ENCODE measurements at places on chromosomes 6 and 20.

GRCh38 chr6:67094431-67094946 lies 1387.5 kb upstream of the EYS start:
- no peak for DNase-seq

DNA sequence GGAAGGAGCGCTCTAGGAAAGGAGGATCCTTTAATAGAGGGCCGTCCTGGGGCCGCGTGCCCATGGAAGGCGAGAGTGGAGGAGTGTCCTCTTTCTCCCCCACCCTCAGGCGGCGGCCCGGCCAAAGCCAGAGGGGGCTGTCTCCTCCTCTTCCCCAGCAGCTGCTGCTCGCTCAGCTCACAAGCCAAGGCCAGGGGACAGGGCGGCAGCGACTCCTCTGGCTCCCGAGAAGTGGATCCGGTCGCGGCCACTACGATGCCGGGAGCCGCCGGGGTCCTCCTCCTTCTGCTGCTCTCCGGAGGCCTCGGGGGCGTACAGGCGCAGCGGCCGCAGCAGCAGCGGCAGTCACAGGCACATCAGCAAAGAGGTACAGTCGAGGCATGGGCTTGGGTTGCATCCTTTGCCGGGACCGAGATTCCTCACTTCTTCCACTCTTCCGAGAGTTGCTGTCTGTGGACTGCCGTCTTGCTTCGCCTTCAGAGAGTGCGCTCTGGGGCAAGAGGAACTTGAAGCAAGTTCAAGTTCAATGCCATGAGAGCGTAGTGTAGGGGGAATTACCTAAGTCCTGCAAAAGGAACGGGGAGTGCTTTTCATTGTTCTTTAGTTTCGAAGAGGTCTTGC lies at the start of gene LAMA2:
LAMA2 (plus strand) TSS at position 148 of the 621 bp plus-strand sequence; CDS start at position 256, 108 bp downstream.
- peak; percentile 72 for DNase-seq

DNA sequence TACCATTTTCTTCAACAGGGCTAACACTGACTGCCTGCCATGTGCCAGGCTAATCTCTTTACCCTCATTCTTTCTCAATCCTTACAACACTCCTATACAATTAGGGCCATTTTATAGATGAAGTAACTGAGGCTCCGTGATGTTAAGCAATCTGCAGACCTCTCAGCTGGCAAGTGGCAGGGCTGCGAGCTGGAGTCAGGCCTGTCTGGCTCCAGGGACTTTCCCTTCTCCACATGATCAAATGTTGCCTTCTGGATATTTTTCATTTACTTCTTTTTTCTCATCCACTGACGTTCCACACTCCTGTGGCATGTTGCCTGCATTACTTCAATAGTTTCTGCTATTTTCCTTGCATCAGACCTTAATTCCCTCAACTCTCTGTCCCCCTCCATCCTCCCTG lies 55.2 kb upstream of the TAGAP start:
- peak; percentile 8 for DNase-seq

DNA sequence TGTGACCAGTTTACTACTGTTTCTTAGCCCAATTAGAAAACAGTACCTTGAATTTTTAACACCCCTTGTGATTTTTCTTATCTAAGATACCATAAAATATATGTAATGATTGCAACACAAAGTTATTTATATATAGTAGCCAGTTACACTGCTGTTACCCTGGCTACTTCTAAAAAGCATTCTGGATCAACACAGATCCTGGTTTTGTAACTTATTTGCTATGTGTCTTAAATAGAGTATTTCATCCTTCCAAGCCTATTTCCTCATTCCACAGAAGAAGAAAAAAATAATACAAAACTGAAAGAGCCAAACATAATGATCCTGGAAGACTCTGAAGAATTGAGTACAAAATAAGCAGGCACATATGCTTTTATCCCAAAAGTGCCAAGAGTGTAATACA lies 19.0 kb upstream of the GSTA4 start:
- peak; percentile 6 for DNase-seq

DNA sequence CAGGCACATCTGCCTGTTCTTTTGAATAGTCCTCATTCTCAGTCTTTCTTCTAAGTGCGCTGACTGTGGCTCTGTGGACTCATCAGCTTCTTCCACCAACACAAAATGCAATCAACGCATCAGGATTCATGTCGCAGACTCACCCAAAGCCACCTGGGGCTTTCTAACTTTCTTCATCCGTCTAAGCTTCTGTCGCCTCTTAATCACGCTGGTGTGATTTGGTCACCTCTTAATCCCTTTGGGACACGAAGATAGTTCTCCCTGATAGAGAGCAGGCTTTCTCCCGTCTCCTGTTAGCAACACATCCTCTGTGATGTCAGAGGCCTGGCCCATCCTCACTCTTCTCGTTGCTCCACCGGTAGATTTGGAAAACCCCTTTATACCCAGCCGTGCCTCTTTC lies 78.0 kb upstream of the FOXQ1 start:
- no peak for DNase-seq

DNA sequence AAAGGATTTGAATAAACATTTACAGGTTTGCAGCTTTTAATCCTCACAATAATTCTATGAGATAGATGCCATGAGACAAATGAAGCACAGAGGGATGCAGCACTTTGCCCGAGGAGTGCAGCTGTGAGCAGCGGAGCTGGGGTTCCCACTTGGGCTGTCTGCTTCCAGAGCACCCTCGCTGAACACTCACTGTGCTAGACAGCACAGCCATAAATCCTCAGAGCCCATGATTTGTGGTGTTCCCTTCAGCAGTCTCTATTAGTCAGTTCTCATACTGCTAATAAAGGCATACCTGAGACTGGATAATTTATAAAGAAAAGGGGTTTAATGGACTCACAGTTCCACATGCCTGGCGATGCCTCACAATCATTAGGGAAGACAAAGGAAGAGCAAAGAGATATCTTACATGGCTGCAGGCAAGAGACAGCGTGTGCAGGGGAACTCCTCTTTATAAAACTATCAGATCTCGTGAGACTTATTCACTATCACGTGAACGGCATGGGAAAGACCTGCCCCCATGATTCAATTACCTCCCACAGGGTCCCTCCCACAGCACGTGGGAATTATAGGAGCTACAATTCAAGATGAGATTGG lies 25.3 kb upstream of the CTAGE9 start:
- peak; percentile 24 for DNase-seq

DNA sequence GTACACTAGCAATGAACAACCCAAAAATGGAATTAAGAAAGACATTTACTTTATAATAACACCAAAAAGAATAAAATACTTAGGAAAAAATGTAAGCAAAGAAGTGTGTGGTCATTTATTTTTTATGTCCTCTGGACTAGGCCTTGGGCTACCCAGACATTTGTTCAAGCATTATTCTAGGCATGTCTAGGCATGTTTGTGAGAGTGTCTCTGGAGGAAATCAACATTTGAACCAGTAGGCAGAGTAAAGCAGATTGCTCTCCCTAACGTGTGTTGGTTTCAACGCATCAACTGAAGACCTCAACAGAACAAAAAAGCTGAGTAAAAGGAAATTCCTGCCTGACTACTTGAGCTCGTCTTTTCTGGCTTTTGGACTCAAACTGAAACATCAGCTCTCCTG lies 84.5 kb downstream of the ANKEF1 start:
- DNase-seq = no peak

DNA sequence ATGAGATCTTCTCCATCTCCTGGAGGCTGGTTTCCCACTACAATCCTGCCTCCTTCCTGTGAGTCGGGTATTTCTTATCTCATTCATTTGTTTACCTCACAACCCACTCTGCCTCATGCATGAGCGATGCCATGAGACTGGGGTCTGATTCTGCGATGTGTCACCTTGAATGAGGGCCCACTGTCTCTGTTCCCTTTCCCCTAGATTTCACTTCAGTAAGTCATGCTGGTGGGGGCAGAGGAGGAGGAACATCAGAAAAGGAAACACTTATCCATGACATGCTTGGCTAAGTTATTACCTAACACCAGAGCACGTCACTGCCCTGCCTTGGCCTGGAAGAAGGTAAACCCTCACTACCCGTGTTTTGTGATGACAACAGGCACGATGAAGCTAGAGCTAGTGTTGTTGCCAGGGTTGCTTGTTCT lies 337.4 kb upstream of the PRDM1 start:
- peak; percentile 38 for DNase-seq

- no peak for DNase-seq
Measured at GRCh38 chr20:24153101-24154040, 164.8 kb upstream of the GGTLC1 start.

DNA sequence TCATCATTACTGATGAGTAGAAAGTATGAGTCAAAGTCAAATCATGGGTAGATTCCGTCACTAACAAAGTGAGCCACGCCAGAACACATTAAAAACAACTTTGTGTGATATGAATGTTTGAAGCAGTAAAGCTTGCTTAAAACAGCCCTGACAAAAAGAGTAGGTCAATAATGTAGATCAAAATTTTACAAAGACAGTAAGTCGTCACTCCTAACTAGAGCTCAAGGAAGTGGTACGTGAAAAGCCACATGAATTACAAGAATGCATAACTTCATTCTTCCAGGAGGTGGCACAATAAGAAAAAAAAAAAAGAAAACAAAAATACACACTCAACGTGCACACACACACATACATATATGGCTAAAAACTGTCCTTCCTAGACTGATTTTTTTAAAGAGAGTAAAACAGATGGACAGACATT lies 69.9 kb downstream of the HACE1 start:
- DNase-seq = peak; percentile 79

GRCh38 chr20:49594143-49594930 lies 26.4 kb upstream of the PTGIS start:
- peak; percentile 75 for DNase-seq

DNA sequence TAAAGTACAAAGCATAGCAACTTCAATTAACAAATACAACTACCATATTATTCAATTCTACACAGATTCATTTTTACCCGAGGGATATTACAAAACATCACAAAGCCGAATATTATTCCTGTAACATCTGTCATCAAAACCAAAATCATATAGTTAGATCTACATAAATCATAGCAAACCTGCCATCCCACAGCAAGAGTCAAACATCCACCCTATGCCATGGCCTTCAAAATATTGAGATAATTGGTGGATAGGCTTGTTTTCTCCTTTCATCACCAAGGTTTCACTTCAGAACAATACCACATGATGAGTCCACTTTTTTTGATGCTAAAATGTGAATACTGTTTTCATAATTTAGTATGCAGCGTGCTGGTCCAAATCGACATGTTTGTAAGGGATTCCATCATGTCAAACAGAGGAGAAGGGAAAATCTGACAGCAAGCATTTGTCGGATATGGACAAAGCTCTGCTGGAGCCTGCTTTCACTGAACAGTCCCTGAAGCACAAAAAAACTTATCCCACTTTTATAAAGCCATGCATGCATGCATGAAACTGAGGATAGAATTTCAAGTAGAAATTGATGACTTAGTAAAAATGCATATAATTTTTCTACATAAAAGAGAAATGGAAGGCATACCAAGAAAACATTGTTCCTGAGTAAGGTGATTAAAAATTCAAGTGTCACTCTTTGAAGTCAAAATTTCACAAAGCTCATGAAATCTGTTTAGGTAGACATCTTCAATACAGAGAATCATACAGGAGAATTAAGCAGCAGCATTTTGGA lies 494.1 kb downstream of the HACE1 start:
- no peak for DNase-seq

DNA sequence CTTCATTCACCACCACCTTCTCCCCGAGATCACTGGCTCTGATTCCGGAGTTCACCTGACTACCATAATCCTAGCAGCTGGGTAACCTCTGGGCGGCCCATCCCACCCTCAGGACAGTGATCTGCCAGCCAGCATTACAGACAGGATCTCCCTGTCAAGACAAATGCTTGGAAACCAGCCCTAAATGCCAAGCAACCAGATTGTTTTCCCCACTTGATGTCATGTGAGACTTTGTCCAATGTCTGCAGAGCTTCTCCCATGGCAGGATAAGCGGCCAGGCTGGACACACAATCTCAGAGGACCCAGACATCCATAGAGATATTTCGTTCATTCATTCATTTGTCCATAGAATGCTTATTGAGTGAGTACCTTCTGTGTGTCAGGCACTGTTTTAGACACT lies 32.5 kb downstream of the PDYN start:
- DNase-seq = no peak

DNA sequence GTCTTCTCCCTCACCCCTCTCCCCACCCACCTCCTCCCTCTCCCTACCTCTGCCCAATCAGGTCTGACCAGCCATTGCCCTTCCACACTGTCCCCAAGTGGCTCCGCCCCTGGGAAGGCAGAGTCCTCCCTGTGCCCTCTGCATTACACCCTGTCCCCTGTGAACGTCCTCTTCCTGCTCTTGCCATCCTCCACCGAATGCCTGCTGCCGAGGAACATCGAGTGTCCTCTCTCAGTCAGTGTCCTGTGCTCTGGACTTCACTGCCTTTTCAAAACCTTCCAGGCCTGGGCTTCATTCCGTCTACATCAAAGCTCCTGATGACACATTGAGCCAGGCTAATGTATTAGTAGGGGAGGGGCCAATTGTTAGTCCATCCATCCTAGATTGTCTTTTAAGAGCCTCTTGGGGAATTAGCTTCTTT lies 3.3 kb upstream of the PACSIN1 start:
- DNase-seq = no peak

- DNase-seq = peak; percentile 58
Measured at GRCh38 chr6:17354700-17355403, 38.5 kb upstream of the CAP2 start.

GRCh38 chr20:36950414-36951197 lies 902 bp downstream of the SAMHD1 start:
- peak; percentile 18 for DNase-seq

GRCh38 chr6:11971154-11971553 lies 41.0 kb upstream of the HIVEP1 start:
- peak; percentile 96 for DNase-seq

DNA sequence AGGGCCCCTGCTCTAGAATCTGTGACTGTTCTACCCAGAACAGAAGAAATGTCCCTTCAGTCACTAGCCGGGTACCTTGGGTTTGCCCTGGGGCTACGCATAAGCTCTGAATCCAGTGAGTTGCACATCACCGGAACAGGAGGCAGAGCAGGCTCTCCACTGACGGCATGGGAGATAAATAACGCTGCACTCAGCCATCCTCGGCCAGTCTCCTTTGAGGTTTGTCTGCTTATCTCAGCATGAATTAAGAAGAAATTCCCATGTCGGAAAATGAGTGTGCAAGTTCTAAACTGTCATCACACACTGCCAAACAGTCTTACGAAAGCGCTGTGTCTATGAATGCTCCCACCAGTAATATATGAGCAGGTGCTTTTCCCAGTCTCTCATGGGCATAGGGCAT lies 90.8 kb downstream of the FAM50B start:
- DNase-seq = no peak

- DNase-seq = peak; percentile 4
Measured at GRCh38 chr6:132768051-132768517, 10.4 kb upstream of the VNN2 start.

DNA sequence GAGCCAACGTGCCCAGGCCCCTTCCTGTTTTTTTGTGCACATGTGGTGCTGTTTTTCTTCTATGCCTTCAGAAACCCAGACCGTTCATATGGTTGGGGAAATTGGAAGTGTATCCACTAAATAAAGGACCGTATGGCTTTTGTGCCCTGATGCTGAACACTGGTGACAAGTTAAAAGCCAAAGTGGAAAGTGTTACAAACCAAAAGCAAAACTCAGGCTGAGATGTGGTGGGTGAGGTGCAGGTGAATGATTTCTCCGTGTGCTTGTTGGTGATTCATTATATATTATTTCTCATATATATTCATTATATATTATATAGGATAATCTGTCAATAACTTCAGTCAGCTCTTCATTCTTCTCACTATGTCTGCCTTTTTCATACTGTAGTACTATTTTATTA lies 148.6 kb downstream of the SOBP start:
- no peak for DNase-seq

GRCh38 chr20:15411781-15412180 lies 1074.4 kb upstream of the FLRT3 start:
- no peak for DNase-seq

Measured in fibroblast of skin of abdomen (primary cell).